Activated T-cell treated with anti-CD3 and anti-CD28 coated beads for 4 hours (primary cell): ENCODE measurements at places on chromosomes 7 and 10.

- DNase-seq, result no peak
Observed at GRCh38 chr7:90172624-90173023, 18.4 kb downstream of the STEAP1 start.

- no peak for DNase-seq
Observed at GRCh38 chr10:57638411-57638810, 629.3 kb downstream of the IPMK start.

DNA sequence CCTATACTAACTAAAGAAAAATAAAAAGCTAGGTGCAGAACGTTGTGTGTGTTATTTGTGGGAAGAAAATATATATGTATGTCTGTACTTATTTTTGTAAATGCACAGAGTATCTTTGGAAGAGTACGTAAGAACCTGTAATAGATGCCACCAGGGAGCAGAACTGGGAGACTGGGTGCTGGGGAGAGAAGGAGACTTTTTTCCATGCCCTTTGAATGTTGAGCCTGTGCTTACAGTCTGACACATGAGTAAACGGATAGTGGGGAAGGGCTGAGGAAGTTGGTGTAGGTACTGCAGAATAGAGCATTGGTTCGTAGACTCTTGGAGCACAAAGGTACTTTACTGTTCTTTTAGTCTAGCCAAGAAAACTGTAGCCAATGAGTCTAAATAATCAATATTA lies 1.3 kb upstream of the SCRN1 start:
- no peak for DNase-seq

DNA sequence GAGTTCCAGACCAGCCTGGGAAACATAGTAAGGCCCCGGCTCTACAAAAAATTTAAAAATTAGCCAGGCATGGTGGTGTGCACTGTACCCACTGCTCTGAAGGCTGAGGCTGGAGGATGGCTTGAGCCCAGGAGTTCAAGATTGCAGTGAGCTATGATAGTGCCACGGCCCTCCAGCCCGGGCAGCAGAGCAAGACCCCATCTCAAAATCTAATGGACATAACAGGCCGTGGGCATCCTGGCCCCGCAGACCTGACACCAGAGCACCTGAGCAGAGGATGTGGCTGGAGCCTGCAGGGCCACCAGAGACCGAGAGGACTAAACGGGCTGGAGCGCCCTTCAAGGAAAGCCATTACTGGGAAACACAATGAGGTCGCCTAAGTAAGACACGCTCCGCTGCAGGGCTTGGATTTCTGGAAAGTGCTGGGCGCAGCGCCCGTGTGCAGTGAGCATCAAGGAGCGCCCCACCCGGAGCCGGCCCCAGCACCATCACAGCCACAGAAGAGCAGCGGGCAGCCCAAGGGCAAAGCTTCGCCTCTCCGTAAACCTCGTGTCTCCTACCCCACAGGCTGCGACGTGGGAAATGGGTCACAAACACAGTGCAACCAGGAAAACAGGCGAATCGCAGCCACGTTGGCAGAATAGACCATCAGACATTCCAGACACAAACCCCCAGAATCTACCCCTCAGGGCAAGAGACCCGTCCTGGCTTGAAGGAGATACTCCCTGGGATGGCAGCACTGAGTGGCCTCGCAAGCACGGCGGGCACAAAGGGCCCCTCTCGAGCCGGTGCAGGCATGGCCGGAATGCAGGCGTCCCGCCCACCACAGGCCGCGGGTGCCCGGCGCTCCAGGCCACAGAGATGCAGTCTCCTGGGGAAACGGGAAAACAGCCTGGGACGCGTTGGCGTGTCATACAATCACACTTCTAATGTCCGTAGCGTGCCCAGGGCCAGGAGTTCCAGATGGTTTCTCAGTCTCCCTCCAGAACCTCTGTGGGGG lies 4.9 kb downstream of the RADIL start:
- DNase-seq, result no peak

DNA sequence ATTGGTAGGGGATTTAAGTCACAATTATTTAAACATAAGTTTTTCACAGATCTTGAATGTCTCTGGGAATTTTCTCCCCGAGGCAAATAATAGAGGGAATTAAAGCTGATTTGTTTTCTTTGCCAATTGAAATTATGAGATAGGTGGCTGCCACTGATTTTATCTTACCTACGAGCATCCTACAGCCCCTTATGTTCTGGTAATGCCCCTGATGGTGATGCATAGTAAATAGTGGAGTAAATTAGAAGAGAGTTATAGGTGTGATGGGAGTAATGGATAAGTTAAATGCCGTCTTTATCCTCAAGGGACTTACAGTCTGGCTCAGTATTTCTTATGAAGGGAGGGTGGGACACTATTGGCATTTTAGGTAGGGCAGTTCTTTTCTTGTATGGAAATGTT lies 58.1 kb downstream of the HDAC9 start:
- DNase-seq, result no peak

DNA sequence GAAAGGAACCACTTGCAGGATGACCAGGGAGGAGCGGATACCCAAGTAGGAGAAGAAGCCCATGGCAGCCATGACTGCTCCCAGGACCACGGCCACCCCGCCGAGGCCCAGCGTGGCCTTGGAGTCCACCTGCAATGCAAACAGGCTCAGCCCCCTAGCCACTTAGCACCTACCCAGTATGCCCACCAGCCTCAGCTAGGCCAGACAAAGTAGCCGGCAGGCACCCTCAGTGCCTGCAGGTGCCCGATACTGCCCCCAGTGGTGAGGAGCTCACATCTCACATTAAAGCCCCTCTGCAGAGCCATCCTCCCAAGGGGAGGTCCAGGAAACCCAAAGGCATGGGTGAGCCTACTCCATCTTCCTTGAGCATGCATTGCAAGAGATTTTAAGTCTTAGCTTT lies 6.6 kb downstream of the NPC1L1 start:
- DNase-seq, result peak; percentile 11

- no peak for DNase-seq
Observed at GRCh38 chr10:96988426-96988825, 156.3 kb downstream of the LCOR start.

DNA sequence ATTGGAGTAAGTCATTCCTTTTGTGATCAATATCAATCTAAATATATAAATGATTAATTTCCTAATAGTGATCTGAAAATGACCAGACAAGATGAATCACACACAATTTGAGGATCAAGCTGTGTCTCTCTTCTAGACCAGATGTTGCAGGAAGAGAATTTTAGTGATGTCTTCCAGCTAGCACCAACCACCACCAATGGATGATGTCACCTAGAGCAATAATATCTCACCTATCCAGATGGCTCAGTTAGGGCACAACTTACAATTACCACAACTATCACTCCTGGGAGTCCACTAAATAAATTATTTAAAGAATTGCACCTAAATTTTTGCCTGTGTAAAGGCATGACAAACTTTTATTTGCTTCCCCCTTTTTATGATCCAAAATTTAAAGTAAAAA lies 25.2 kb downstream of the RELN start:
- no peak for DNase-seq

- no peak for DNase-seq
Observed at GRCh38 chr7:142787783-142788182, 17.0 kb downstream of the PRSS2 start.

GRCh38 chr7:156589808-156590207 lies 50.8 kb upstream of the RNF32 start:
- DNase-seq, result no peak

DNA sequence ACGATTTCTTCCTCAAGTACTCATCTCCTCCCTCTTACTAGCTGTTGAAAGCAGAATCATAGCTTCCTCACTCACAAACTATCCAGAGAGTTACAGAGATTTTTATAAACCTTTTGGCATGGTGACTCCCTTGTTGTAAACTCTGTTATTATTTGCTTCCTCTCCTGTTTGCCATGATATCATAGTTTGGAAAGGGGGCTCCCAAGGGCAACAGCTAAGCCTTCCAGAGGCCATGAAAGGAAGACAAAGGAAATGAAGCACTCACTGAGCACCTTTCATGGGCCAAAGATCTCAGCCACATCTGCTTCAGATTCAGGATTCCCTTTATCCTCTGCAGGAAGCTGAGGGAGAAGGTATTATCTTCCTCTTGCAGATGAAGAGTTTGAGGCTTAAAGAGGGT lies 484.6 kb downstream of the PLXNA4 start:
- DNase-seq, result no peak

DNA sequence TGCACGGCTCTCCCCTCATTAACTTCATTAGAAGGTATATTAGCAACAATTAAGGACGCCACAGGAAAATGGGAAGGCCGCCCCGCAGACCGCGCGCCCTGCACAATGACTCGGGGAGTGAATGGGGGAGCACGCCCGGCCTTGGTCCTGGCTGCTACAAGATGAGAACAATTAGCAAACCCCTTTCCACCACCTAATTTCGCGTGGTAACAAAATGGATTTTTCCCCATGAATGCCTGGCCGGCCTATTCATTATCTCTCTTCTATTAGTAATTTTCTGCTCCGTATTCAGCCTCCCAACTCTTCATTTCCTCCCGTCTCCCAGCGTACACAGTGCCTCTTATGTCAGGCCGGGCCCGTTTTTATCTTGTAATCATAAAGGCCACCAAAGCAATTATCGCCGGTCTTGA lies 346.9 kb downstream of the DNAJB6 start:
- DNase-seq, result no peak

DNA sequence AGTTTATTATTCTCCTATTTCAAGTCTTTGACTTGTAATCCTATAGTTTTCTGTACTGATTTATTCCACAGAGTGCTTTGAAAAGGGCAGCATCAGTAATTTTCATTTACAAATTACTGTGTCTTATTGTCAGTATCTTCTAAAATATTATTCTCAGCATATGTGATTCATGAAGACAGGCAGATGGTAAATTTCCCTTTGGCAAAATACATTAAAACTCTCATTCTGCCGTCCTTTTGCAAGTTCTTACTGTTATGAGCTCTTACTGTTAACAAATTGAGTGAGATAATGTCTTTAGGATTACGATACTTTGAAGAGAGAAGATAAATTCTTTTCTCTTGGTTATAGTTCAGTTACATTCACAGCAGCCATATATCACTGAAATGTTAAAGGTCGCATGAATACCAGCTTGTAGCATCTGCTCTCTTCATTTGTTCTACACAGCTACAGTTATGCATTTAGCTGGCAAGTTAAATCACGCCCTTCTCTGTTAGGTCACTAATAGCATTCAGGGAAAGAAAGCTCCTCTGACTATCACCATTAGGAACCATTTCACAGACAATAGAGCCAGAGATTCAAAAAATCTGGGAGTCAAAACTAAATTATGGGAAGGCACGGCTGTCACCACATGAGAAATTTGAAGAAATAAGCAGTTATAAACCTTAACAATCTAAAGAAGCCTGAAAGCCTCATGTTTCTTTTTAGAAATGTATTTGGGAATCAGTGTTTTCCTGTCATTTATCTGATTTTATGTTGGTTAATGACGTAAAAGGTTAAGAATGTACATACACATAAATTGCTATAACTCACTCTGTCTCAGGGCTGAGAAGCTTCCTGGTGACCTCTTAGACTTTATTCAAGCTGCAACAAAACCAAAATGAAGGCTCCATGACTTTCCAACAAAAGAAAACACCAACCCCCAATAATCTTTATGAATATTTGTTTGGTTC lies 109.6 kb upstream of the SP4 start:
- no peak for DNase-seq

DNA sequence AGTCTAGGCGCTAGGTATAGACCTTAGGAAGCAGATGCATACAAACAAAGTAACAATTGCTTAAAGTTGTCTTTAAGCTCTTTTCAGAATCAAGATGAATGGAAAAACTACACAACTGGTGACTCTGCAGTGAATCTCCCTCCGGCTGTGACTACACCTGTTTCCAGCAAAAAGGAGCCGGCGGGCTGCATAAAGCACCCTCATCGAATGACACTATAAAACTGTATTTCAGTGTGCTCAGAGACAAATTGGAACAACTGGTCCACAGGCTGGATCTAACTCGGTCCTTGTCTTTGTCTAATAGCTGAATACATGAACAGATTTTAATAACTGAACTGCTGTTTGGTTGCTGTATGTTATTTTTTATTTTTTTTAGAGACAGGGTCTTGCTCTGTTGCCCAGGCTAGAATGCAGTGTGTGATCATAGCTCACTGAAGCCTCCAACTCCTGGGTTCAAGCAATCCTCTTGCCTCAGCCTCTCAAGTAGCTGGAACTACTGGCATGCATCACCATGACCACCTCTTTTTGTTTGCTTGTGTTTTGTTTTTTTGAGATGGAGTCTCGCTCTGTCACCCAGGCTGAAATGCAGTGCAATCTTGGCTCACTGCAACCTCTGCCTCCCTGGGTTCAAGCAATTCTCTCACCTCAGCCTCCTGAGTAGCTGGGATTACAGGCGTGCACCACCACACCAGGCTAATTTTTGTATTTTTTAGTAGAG lies 64.2 kb upstream of the SVIL start:
- no peak for DNase-seq

DNA sequence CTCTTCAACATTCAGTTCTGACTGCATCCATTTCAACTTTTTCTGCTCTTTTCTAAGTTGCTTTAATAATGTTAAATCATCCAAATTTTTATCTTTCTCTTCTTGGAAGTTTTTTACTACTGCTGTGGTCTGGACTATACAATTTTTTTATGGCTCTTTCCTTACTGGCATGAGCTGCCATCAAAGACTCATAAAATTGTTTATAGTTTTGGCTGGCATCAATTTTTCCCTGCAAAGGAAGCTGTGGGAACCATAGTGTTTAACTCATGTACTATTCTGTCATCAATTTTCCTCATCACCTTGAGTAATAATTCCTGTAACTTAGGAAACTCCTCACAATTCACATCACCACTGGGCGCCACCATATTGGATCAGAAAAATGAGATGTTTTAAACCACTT lies 77.6 kb upstream of the A1CF start:
- no peak for DNase-seq

- DNase-seq, result peak; percentile 81
Observed at GRCh38 chr10:101050208-101051069, 11.3 kb upstream of the KAZALD1 start.

DNA sequence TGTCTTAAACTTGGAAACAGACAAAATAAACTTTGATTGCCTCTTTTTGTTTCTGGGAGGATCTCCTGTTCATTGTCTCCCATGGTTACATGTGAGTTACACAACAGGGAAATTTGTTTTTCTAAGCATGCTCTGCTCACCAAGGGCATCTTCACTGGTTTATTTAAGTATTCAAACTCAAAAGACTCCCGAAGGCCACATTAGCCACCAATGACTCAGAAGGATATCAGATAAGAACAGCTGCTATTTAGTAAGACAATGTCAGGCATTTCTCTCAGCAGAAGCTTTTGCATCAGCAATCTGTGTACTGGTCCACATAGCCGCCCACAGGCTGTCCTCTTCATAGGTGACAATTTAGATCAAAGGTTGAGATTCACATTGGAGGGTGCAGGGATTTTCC lies 19.3 kb downstream of the OR6B1 start:
- no peak for DNase-seq
